ENCODE measurements at places on chromosomes 6 and 20.

- no peak for DNase-seq
Measured at GRCh38 chr6:151239603-151240035, at the start of gene AKAP12. Gene AKAP12, plus strand, starts transcription at chr6:151239967. Its CDS starts 596 bp downstream, at chr6:151240563.

- no peak for DNase-seq
Measured at GRCh38 chr6:93474733-93475179, 55.4 kb upstream of the EPHA7 start.

GRCh38 chr6:108250240-108250866 lies 10.5 kb downstream of the SNX3 start:
- DNase-seq: no peak

DNA sequence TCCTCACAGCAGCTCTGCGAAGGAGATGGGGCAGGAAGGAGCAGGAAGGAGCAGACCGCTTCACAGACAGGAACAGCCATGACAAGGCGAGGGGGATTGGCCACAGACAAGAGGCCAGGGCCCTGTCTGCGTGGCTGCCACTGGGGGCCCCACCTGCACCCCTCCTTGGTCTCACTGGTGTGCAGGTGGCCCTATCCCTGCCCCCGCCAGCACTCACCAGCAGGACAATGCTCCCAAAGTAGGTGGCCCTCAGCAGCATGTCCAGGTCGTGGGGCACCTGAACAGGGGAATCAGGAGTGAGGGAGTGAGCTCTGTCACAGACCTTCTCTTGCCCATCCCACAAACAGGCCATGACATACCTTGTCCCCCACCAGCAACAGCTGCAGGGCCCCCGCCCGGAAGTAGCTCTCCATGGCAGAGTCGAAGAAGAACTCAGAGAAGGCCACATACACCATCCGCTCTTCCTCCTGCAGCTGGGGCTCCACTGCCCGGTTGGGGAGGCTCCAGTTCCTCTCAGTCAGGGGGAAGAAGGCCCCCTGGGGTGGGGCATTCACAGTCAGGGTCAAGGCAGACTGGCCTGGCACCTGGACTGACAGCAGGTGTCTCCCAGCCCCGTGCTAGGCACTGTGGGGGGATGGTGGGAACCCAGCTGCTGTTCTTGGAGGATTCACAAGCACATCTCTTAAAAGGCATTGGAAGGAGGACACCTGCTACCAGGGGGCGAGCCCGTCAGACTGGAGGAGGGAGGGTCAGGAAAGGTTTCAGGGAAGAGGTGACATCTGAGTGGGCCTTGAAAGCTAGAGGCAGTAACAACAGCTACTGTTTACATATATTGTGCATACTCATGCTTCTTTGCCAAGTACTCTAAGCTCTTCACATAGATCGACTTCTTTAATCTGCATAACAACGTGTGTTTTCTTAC lies 7.1 kb downstream of the PLTP start:
- DNase-seq: no peak

- DNase-seq: no peak
Measured at GRCh38 chr6:3743541-3743940, 8.0 kb downstream of the PXDC1 start.

GRCh38 chr6:100833972-100834574 lies 47.1 kb downstream of the ASCC3 start:
- no peak for DNase-seq

DNA sequence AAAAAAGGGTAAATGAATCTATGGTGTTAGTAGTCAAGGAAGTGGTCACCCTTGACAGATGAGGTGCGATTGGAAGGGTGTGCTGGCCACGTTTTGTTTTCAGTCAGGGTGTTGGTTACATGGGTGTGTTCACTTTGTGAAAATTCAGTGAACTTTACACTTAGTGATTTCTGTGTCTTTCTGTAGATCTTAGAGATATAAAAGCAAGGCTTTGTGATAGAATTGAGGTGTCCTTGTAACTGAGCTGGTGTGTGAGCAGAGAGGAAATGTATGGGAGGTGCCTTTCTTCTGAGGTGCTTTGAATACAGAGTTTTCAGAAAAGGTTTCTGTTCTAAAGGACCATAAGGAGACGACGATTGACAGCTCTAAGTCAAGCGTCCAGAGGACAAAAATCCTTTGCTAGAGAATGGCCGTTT lies 90.5 kb downstream of the SAMD3 start:
- DNase-seq: peak; percentile 53

- DNase-seq: no peak
Measured at GRCh38 chr6:145074805-145075204, 660.5 kb downstream of the EPM2A start.

- DNase-seq: no peak
Measured at GRCh38 chr6:125174626-125175025, 21.1 kb downstream of the TPD52L1 start.

DNA sequence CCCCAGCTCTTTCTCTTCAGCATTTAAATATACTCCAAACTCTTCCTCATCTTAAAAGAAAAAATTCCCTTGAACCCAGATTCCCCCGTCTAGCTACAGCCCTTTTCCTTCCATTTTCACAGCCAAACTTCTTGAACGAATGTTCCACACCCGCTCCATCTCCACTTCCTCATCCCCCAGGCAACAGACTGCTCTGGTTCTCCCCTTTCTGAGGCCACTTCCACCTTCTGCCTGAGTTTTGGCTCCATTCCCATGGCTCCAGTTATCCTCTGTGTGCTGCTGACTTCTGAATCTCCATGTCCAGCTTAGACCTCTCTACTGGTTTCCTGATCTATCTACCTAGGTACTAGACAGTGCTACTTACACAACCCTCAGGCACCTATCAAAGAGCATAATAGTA lies 106.4 kb downstream of the RALGAPA2 start:
- DNase-seq: no peak

GRCh38 chr20:41308290-41308711 lies 9.2 kb downstream of the ZHX3 start:
- no peak for DNase-seq

DNA sequence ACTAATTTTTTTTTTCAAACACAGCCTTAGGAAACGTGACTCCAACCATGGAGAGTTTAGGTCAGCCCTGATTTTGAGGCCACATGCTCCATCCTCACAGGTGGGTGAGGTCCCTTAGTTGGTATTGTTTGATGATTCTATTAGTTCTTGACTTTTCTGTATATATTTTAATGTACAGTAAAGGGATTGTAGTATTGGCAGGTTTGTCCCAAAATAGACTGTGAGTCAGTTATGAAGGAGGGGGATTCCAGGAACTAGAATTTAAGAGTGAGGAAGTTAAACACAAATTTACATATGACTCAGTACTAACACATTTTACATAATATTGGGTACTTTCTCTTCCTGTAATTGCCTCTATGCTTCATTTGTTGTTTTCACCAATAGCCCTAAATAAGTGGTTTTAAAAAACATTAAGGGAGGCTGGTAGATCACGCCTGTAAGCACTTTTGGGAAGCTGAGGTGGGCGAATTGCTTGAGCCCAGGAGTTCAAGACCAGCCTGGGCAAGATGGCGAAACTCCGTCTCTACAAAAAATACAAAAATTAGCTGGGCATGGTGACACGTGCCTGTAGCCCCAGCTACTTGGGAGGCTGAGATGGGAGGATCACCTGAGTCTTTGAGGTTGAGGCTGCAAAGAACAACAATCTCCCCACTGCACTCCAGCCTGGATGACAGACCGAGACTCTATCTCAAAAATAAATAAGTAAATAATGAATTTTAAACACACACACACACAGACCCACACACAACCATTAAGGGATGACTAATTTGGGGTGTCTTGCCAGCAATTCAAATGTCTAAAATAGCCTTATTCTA lies 81.8 kb downstream of the SGK1 start:
- no peak for DNase-seq

DNA sequence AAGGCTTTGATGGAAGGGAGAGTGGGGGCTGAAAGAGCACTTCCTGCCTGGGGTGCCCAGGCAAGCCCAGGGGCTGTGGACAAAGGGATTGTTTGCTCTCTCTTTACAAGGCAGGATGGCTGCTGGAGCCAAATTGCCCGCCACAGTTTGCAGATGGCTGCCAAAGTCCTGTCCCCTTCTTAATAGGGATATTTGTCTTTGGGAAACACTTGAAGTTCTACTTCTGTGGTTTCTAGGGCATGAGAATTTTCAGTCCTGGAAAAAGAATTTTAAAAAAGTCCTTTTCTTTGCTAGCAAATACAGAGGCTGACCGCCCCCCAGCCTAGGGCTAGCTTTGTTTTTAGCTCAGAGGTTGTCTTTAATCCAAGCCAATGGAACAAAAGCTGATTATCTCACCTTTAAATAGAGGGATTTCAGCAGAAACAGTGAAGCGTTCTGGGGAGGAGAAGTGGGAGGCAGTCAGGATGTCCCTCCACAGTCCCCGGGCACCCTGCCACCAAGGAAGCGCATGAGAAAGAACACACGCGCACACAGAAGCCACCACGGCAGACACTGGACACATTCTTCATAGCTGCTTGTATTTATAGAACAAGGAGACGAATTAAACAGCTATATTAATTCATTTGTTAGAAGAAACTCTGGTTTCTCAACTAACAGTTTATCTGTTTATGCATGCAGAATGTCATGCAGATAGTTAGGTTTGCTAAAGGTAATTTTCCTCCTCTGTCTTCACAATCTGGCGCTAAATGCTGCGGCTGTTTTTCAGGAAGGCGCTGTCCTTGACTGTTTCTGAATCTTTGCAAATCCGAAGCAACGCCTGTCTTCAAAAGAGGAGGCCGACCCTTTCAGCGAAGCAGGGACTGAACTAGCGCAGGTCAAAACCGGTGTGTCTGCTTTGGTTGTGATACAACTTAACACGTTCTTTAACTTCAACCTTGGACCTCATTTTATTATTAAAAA lies 736.9 kb downstream of the QKI start:
- no peak for DNase-seq

DNA sequence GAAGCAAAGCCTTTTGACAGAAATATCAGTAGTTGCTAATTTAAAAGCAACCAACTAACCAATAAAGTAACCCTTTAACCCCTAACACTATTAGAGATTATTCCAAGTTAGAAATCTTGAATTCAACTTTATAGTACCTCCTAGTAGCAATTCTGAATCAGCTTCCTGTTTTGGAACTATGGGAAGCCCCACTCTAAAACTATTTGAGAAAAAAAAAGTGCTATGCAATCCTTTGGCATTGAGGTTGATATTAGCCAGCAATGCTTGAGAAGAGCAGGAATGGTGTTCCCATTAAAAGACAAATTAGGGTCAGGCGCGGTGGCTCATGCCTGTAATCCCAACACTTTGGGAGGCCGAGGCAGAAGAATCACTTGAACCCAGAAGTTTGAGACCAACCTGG lies 306.2 kb upstream of the ZFP64 start:
- DNase-seq: no peak

DNA sequence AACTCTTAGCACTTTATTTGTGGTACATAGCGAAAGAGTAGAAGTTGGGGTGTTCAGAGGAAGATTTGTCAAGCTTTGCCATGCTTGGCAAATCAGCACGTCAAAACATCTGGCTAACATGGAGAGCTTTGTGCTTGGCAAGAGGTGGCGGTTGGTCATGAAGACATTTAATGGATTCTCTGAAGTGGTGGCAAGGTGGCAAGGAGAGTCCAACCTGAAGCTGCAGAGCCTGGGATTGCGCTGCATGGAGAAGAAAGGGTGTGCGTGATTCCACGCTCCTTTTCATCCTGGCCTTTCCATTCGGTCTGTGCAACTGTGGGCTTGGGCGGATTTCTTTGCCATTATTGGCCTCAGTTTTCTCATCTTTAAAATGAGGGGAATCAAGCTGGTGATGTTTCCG lies 3.1 kb downstream of the PYGB start:
- DNase-seq: no peak

DNA sequence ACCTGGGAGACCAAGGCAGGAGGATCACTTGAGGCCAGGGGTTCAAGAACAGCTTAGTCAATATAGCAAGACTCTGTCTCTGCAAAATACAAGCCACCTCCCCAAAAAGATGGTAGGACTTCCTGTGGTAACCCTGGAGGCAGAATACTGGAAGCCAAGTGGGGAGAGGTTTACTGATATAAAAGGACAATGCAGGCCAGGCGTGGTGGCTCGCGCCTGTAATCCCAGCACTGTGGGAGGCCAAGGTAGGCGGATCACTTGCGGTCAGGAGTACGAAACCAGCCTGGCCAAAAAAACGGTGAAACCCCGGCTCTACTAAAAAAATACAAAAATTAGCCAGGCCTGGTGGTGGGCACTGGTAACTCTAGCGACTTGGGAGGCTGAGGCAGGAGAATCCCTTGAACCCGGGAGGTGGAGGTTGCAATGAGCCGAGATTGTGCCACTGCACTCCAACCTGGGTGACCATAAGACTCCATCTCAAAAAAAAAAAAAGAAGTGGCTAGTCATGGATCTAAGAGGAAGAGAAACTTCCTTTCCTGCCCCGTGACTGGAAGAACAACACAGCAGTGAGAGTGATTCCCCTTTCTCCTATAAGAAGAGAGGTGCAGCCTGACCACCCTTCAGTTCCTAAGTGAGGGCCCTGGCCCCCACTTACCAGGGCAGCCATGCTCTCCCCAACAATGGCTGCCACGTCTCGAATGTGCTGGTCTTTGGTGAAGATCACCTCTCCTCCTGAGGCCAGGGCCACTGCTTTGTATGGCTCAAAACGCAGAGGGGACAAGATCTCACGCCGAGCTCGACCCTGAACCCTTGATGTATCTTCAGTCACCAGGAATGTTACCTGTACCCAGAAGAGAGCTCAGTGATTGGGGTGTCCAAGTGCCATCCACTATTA lies 6.2 kb downstream of the SAPCD1 start:
- no peak for DNase-seq

GRCh38 chr20:3705970-3706739 lies 6.2 kb downstream of the SIGLEC1 start:
- no peak for DNase-seq

- no peak for DNase-seq
Measured at GRCh38 chr6:9020001-9020400, 584.7 kb upstream of the SLC35B3 start.

- no peak for DNase-seq
Measured at GRCh38 chr6:69232008-69232407, 564.8 kb downstream of the LMBRD1 start.

DNA sequence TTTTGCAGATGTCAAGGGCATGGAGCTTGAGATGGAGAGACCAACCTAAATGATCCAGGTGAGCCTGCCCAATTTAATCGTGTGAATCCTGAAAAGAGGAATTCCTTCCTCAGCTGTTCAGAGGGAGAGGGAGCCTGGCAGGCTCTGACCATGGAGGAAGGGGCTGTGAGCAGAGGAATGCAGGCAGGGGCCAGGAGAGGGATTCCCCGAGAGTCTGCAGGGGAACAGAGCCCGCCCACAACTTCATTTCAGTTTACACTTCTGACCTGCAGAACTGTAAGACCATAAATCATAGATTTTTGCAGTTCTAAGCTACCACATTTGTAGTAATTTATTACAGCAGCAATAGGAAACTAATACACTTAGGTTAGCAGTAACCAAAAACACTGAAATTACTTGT lies 164.1 kb downstream of the TBXT start:
- no peak for DNase-seq

- DNase-seq: no peak
Measured at GRCh38 chr6:168599118-168599494, 158.1 kb downstream of the SMOC2 start.

GRCh38 chr20:52083627-52084232 lies 107.8 kb downstream of the ZFP64 start:
- peak; percentile 53 for DNase-seq

GRCh38 chr20:62724692-62725595 lies 16.3 kb downstream of the NTSR1 start:
- no peak for DNase-seq

- peak; percentile 21 for DNase-seq
Measured at GRCh38 chr6:133951881-133952814, 876 bp upstream of the TBPL1 start.
